ENCODE measurements at places on chromosomes 4 and X.

- peak; percentile 70 for DNase-seq
These were observed 20.1 kb upstream of the SASH3 start for GRCh38 chrX:129759576-129760061.

- DNase-seq: no peak
These were observed 216.6 kb upstream of the SLC7A11 start for GRCh38 chr4:138458751-138459150.

GRCh38 chrX:103211012-103211715 is 3.7 kb upstream of the BEX4 start:
- DNase-seq: peak; percentile 46

DNA sequence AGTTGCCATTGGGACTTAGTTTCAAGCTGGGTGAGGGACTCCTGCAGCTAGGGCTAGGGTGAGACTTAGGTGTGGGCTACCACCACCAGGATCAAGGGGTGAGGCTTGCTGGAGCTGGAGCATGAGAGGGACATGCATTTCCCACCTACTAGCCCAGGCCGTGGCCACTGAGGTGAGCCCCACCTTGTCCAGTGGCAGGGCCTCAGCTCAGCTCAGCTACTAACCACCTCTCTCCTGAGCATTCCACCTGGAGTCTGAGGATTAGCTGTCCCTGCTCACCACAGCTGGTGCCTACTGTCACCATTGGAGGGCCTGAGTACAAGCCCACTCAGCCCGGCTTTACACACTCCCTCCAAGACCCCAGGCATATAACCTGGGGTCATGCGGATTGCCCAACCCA is 62.6 kb upstream of the MAGEH1 start:
- DNase-seq: no peak

DNA sequence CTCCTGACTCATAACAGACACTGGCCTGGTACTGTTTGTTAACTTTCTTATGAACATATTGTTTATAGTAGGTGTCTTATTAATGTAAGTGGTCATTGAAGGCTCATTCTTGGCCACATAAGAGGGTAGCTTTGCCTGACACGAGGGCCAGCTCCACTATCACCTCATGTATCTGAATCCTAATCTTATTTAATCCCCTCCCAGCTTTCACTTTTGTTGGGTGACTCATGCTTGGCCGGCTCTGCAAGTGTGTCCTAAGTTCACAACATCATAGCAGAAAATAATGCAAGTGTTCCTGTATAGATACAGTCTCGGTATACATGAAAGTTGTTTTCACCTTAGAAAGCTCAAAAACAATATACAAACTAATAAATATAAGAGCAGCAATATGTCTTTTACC is 283.8 kb downstream of the IQCM start:
- DNase-seq: no peak

DNA sequence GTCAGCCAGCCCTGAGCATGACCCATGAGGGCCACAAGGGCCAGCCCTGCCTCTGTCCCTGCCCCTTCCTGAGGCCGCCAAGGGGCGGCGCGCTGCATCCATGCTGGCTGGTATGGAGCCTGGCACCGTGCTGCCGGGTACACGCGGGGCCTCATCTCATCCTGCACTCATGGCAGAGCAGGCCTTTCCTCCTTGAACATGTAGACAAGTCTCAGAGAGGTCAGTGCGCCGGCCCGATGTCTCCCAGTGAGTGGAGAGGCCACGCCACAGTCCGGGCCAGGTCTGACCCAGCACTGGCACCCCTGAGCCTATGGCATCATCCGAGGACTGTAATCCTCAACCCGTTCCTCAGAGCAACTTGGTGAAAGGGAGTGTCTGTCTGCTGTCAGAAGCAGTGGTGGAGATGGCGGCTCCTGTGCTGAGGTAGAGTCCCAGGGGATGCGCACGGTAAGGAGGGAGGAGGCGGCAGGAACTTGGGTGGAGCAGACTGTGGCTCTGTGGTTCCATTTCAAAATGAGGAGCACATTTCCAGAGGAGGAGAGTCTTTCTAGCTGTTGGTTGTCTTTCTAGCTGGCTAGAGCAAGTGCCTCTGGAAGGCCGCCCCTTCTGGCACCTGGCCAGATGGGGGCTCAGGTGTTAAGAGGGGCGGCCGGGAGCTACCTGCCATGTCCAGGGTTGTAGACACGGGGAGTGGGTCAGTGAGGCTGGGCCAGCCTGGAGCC is 32.8 kb downstream of the TRMT44 start:
- DNase-seq: no peak

GRCh38 chrX:12034741-12035140 is 103.5 kb upstream of the FRMPD4 start:
- no peak for DNase-seq

DNA sequence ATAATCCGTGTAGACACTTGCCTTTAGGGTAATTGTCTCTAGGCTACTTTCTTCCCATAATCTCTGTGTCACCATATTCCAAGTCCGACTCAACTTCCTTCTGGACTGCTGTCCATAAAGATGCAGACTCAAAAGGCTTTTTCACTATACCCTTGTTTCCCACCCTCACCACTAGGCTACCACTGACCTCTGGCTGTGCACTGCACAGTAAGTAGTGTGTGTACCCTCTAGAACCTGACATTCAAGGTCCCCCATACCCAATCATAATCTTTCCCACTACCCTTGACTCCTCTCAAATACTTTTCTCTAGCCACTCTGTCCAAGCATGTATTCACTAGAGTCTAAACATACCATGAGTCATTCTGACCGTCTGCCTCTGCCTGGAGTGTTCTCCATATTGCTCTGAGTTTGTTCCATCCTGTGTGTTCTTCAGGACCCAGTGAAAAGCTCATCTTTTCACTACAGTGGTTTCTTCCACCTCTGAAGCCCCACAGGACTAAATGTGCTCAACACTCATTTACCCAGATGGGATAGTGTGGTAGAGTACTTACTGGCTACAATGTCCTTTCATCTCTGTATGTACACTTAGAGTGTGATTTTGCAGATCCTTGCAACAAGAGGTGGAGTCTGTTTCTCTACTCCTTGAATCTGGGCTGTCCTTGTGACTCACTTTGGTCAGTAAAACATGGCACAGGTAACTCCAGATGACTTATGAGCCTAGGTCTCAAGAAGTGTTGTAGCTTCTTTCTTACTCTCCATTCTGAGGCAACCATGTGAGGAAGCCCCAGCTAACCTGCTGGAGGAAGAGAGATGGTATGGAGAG is 17.4 kb downstream of the JADE3 start:
- DNase-seq: peak; percentile 77

GRCh38 chrX:78213331-78213730 is 73.9 kb upstream of the TAF9B start:
- DNase-seq: no peak

- DNase-seq: no peak
These were observed 826.1 kb downstream of the STPG2 start for GRCh38 chr4:97317201-97317600.

GRCh38 chr4:3418029-3418762 is 23.6 kb upstream of the HGFAC start:
- DNase-seq: no peak

DNA sequence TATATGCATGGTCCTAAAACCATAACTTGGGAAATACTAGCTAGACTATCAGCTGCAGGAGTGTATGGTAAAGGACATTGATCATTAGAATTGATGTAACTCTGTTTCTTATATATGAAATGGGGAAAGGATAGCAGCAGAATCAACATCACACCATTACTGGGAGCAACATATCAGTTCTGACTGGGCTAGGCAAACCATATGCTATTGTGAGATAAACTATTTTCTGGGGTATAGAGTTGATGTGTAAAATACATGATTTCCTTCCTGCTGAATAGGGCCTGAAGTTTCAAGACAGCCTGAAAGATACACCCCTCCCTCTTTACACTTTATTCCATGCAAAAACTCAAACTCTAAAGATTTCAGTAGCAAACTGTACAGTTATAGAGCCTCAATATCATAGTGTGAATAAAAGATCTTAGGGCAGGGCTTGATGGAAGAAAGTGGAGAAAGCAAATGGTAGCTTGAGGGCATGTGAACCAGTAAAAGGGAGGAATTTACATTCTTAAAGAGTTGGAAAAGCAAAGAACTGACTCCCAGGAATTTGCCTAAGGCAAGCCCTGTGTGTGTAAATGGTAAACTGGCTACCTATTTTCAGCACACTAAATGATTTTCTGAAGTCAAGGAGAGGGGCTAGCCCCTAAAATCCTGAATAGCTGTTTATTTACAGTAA is 404.1 kb downstream of the MAPK10 start:
- peak; percentile 38 for DNase-seq

- DNase-seq: no peak
These were observed 14.9 kb downstream of the NKX6-1 start for GRCh38 chr4:84484236-84484635.

GRCh38 chrX:128929271-128930057 is 593.8 kb downstream of the SMARCA1 start:
- DNase-seq: no peak

DNA sequence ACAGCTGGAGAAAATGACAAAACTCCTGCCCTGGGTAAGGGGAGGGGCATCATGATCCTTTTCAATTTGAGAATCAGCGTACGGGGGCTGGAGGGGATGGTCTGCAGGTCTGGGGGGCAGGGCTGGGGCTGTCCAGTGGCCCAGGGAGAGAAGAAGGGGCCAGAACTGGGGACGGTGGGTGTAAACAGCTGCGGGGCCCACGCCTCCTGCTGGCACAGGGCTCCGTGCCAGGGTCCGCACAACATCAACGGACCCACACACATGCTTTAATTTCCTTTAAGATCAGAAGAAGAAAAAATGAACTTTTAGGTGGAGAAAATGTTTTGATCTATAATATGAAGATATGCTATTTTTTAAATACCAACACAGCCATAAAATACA is 52.1 kb downstream of the PSAPL1 start:
- DNase-seq: no peak

- DNase-seq: no peak
These were observed 7.9 kb downstream of the FAM13A start for GRCh38 chr4:89048906-89049601.

DNA sequence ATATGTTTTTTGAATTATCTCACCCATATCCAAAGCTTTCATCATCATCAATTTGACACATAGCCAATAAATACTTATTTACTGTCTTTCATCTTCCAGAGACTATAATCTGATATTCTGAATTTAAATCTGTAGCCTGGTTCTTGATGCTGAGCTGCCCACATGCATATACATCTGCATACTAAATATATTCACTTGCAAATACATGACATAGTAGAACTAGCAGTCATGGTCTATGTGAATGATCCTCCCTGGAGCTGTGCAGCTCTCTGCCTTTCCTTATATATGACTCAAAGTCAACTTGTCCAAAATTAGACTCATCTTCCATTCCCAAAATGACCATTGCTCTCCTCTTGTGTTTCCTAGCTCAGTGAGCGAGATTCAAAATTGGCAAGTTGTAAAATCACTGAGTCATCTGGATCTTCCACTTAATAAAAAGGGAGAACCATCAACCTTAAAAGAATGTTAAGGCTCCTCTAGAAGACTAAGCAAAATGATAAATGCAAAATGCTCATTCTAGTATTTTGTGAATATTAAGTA is 448.2 kb downstream of the PPARGC1A start:
- no peak for DNase-seq

DNA sequence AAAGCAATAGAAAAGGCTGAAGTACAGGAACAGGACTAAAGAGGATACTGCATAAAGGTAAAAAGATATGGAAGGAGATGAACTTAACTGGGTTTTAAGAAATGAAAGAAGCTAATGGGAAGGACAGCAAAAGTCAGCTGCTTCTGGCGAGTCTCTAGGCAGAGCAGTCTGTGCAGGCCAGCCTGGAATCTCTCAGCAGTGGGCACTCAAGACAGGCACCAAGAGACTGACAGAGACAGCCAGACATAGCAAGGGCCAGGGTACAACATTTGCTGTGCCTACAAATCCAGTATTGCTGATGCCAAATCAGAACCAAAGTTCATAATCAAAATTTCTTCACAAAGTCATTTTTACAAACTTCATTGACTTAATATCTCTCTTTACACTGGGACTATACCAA is 62.4 kb downstream of the SPOCK3 start:
- no peak for DNase-seq

GRCh38 chr4:2287594-2287915 is 25.6 kb upstream of the MXD4 start:
- DNase-seq: no peak

DNA sequence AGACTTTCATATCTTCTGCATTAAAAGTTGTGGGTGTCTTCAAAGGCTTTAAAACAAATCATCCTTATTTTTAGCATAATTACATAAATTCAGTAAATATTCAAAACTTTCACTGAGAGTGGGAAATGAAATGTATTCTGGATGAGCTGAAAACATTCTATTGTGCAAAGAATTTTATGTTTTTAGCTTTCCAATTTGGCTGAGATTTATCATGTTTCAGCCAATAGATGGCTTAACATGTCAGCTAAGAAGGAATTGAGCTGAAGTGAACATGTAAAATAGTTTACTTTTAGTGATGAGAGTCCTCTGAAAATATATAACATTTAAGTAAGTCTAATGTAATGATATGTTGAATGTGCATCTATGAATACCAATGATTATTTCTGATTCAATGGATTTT is 213.5 kb upstream of the GIMD1 start:
- no peak for DNase-seq

Data from fibroblast of skin of back (primary cell).